Germinal center (tissue), 1 donor: ENCODE measurements at places on chromosomes 2 and 18.

DNA sequence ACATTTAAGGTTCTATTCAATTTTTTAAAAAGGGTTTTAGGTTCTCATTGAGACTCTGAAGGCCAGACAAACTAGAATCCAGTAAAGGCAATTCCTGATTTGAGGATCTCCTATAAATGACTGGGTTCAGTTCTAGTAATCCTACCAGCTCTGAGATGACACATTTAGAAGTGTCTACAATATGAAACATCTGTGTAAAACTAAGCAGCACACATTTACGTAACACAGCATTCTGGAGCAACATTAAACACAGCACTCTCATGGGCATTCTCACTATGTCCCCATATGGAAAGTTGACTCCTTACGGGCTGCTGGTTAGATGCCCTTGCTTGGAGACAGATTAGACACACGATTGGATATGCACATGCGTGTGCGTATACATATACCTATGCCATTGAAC is 114.4 kb downstream of the ZNF385B start:
- DNase-seq: no peak

DNA sequence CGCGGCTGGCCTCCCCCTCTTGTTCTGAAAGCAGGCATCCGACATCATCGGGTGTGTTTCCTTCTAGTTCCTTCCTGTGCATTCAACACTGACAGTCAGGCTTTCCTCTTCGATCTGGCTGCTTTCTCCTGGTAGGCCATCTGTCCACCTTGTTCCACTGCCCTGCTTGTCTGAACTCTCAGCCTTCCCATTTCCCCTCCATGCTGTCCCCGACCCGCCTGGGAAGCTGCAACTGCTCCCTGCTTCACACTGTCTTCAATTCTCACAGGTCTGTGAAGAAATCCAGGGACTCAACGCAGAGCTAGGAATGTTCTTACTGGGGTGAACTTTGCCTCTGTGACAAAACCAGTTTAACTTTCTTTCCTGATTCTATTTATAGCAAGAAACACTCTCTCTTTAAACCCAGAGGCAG is 43.0 kb downstream of the KIF3C start:
- no peak for DNase-seq

DNA sequence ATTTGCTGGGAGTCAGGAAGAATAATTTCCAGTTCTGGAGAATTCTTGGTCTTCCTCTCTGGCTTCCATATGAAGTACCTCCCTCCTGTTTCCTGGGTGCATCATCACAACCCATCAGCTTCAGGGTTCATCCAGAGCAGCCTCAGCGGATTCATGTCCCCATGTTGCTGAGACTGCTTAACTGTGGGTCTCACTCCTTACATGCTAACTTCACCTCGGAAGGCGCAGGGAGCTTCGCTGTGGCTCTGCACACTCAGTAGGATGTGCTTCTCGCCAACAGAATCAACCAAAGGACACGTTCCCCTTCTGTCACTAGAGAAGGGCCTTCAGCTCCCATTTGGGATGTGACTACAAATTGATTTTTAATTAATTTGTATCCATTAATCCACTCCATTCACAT is 24.2 kb downstream of the FBLN7 start:
- no peak for DNase-seq

DNA sequence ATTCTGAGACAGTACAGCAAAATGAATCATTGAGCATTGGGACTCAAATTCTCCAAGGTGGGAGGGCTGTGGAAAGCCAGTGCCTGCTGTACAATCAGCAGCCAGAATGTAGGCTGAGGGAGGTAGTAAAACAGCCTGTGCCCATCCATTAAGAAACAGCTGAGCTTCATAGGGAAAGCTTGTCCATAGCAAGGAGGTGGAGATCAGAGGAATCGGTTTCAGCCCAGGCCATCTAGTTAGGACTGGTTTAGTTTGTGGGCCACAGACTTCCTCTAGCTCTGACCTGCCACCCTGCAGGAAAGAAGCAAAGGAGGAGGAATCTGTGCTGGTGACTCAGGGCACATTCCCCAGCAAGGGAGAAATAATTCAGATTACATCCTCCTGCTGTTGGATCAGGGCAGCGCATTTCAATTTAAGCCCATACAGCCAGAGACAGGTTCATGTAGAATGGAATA is 333.4 kb downstream of the SETBP1 start:
- no peak for DNase-seq

- no peak for DNase-seq
These were observed 173.7 kb downstream of the PTPRM start for GRCh38 chr18:7740821-7741220.

DNA sequence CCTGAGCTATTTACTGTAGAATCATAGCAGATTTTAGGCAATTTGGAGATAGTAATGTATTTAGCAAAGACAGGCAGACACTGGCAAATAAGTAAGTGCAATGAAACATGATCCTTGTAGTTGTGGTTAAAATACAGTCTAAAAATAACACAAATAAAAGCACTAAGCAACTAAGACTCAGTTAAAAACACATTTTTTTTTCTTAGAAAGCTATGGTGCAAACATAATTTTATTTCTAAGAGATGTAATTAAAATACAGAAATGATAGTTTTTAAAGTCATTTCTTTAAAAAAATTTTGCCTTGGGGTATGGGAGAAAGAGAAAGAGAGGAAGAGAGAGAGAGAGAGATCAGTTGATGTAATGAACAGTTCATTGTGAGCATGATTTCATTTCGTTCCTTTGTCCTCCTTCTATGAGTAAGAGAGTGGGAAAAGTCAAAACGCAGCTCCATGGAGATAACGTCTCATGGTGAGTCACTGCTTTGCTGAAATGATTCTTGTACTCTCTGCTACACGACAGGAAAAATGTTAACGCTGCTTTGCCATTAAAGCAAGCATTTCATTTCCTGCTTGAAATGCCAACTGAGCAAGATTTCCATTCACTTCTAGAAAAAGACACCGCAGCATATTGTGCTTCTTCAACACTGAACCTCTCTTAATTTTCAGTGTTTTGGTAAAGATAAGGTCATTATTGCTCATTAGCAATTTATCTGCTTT is 61.3 kb upstream of the PGAP1 start:
- DNase-seq: no peak
